ENCODE measurements at places on chromosomes 11 and 22. TPM values are rescaled to one million over a fixed set of nuclear protein-coding genes. Genes with fewer than 3 reads are reported as not detected.

The MUC5AC gene
- not detected for total RNA-seq

- no peak for DNase-seq
These were observed 5.4 kb downstream of the PDE2A start for GRCh38 chr11:72668629-72669347.

DNA sequence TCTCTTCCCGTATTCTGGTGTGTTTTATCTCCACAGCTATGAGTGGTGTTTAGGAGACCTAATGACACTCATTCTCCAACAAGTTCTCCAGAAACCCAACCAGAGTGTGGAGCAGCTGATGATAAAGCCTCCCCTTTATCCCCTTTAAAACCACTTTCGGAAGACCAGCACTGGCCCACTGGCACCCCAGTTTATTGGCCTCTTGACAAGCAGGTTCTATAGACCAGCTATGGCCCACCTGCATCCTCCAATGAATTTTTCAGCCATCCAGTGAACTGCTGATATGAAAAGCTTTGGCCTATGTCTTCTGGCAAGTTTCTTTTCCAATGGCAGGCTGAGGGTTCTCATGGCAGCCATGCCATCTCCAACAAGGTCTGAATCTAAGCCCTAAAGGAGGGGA is 27.4 kb downstream of the CHST1 start:
- DNase-seq = peak; percentile 55

GRCh38 chr11:121887976-121888557 is 227.9 kb downstream of the BLID start:
- DNase-seq = no peak

DNA sequence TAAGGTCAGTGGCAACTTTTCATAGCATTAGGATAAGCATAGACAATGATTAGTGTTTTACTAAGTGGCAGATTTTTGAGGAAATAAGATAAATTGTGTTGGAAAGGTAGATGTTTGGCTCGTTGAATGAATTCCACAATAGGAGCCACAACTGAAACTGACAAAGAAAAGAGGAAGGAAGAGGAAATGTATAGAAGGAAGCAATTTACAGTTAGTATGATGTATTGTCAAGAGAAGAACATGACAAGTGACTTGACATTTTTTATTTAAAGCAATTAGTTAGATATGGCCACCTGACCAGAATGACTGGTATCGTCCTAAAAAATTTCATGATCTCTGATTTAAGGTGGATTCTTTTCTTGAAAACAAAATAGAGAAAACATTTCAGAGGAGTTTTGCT is 3.1 kb upstream of the RAG2 start:
- DNase-seq = no peak

GRCh38 chr11:83990160-83990733 is 704.1 kb upstream of the CCDC90B start:
- no peak for DNase-seq

DNA sequence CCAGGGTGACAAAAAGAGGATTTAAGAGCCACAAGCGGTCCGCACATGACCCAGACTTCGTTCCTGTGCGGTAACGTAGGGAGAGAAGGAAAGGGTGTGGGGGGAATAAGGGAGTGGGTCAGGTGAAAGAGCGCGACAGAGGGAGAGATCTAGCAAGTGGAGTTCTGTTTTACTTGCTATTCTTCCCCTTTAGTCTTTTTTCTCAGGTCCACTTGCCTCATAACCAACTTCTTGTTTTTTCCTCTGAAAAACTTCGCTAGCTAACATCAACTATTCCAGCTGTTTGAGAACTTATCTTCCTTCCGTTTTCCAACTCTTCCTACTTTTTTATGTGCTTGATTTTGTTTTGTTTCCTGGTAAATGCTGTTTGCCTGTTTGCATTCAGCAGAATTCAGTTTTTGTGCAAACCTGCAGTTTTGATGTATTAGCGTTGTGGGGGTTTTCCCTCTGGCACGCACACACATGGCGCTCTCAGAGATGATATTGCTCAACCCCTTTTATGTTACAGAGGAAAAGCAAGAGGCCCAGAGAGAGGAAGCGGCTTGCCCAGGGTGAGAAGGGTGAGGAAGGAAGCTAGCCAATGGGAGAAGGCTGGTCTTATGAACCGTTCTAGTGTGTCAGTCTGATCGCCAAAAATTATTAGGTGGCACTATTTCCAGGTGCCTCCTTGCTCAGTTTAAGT is 592 bp upstream of the CTSC start:
- no peak for DNase-seq

DNA sequence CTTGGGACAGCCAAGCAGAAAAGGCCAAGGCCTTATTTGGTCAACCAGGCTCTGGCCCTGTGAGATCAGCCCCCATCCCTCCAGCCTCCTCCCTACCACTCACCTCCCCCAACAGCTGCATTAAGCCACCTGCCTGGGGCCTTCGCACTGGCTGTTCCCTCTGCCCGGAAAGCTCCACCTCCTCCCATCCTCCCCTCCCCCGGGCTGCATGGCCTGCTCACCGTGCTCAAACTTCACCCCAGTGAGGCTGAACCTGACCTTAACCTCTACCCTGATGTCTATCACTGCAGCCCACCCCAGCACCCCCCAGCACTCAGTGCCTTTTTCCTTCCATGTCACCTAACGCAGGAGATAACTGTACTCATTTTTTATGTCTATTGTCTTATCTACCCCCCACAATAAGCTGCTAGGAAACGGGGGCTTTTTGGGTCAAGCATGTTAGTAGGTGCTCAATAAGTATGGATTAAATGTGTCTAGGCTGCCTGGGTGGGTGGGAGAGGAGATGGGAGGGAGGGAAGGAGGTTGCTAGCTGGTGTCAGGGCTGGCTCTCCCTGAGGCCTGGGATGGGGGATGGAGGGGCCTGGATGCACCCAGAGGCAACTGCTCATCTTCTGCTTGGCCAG is 912 bp downstream of the PTPRCAP start:
- DNase-seq = no peak

- no peak for DNase-seq
These were observed 7.6 kb downstream of the MS4A4E start for GRCh38 chr11:60235321-60235720.

DNA sequence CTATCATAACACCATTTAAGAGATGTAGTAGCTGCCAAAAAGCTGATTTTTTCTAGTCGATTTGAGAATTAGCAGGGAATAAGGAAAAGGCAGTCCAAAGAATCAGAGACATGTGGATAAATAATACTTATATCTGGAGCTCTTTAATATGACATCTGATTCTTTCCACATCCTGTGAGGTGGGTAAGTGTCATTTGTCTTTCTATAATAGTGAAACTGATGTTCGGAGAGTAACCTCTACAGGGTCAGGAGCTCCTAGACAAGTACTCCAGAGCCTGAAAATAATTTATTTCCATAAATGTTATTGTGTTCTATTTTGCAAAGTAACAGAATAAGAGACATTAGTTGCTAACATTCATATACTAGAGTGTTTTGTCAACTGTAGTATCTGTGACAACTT is 367.6 kb downstream of the DYNC2H1 start:
- DNase-seq = no peak
